Muscle of back (tissue), 13 donors: ENCODE measurements at places on chromosomes 13 and 19.

DNA sequence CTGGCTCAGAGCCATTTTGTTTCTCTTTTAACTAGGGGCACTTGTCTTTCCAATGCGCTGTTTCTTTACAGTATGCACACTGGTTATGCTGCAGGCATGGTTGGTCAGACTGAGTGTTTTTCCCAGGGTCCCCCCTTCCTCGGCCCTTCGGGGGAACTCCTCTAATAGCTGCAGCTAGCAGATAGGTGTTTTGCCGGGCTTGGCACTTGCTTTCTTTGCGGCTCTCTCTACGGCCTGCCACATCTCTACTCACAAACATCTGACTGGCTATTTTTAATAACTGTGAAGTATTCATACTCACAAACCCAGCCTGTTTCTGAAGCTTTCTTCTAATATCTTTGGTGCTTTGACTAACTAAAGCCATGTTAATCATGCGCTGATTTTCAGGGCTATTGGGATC, 89.4 kb downstream of the SLC25A15 start:
- no peak for DNase-seq

DNA sequence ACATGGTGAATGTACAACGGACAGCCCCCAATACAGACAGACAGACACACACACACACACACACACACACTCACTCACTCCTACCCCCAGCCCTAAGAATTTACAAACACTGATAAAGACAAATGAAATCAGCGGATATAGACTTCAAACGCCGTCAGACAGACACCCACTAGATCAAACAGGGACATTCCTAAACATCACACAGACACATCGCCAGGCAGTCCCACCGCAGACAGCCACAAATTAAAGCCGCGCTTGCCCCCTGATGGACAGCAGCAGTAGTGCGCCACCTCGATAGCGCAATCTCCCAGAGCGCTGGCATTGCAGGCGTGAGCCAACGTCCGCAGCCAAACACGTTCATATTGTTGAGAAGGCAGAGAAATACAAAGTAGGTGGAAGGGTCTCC, 24.7 kb upstream of the ADGRE1 start:
- peak; percentile 58 for DNase-seq

DNA sequence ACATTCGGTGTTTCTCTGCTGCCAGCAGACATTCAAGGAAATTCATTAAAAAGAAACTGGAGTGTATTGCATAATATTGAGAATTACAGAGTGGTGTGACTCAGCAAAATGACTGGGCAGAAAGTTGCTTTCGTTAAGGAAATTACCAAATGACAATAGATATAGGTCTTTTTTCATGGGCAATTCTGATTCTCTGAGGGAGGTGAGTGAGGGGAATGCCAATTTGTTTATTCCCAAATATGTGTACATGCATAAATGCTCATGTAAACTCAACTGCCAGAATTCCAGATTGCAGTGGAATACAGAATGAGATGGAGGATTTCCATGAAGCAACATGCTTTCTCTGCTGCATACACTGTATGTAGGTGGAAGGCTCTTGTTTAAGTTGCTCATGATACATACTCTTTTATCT, 1730.1 kb downstream of the SLITRK5 start:
- peak; percentile 27 for DNase-seq

DNA sequence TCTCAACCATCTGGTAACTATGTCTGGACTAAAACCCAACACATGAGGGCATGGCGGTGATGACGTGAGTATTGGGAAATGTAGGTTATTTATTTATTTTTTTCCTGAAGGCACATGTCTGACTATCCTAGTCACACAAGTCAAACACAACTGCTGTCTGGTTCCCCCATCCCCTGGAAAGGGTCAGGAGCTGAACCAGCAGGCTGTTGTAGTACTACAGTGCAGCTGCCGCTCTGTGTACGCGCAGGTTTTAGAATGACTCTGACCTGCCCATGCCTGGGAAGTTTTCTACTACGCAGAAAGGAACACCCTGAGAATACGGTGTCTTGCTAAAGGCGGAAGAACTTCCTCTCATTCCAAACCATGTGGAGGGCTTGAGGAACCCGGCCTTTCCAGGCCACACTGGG, 1.2 kb downstream of the SLC7A1 start:
- peak; percentile 70 for DNase-seq

- peak; percentile 30 for DNase-seq
These were observed 133.5 kb upstream of the KL start for GRCh38 chr13:32882691-32883090.

- DNase-seq = no peak
These were observed 41.3 kb upstream of the IGFL4 start for GRCh38 chr19:46081928-46082727.

- no peak for DNase-seq
These were observed 384.5 kb downstream of the LIG4 start for GRCh38 chr13:107830804-107831203.
